ENCODE measurements at places on chromosomes 12 and 14. TPM values are rescaled to one million over a fixed set of nuclear protein-coding genes. Genes with fewer than 3 reads are reported as not detected.

The RPAP3 gene
- total RNA-seq, result 40.8 TPM

DNA sequence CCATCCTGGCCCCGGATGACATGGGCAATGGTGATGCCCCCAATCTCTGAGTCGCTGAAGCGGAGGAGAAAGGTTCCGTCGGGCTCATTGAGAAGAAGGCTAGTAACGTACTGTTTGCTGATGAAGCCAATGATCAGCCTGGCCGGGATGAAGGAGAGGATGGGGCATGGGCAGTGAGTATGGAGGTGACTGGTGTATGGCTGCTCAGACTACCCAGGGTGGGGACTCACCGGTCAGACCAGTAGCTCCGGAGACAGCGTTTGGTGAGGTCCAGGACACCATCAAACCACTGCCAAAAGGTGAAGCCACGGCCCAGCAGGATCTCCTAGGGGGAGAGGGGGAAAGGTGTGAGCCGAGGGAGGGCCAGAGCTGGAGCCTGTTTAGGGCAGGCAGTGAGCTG, 10.9 kb downstream of the NAB2 start:
- no peak for DNase-seq

GRCh38 chr12:26715232-26715631, 117.8 kb downstream of the ITPR2 start:
- DNase-seq, result no peak

The PPP4R4 gene
- total RNA-seq, result 7.3 TPM

The CACNA2D4 gene
- total RNA-seq, result 15.1 TPM

GRCh38 chr14:72014486-72014885, 82.3 kb downstream of the RGS6 start:
- no peak for DNase-seq

DNA sequence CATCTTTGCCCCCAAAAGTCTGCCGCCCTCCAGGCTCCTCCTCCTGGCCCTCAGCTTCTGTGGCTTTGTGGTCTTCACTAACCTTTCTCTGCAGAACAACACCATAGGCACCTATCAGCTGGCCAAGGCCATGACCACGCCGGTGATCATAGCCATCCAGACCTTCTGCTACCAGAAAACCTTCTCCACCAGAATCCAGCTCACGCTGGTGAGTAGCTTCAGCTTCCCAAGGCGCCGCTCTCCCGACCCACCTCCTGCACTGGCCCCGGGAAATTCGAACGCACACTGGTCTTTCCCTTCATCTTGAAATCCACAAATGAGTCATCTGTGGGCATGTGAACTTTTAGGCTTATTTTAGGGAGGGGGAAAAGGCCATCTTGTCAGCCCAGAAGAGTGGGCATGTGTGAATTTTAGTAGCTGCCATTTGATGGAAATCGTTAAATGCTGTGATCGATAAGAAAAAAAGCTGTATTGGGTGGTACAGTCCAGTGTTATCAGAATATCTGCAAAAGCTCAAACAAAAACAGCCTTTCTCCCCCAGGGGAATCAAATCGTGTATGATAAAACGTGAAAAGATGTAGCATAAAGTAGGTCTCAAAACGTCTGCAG, 700 bp downstream of the SLC35E3 start:
- DNase-seq, result peak; percentile 4

DNA sequence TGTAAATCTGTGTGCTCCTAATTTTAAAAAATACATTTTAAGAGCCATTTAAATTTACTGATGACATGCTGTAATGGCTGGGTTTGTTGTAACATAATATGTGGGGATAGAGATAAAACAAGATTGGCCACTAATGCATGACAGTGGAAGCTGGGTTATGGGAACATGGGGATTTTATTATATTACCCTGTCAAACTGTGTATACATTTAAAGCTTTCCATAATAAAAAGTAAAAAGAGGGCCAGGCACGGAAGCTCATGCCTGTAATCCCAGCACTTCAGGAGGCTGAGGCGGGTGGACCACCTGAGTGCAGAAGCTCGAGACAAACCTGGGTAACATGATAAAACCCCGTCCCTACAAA, 9.1 kb downstream of the TMEM233 start:
- DNase-seq, result no peak

DNA sequence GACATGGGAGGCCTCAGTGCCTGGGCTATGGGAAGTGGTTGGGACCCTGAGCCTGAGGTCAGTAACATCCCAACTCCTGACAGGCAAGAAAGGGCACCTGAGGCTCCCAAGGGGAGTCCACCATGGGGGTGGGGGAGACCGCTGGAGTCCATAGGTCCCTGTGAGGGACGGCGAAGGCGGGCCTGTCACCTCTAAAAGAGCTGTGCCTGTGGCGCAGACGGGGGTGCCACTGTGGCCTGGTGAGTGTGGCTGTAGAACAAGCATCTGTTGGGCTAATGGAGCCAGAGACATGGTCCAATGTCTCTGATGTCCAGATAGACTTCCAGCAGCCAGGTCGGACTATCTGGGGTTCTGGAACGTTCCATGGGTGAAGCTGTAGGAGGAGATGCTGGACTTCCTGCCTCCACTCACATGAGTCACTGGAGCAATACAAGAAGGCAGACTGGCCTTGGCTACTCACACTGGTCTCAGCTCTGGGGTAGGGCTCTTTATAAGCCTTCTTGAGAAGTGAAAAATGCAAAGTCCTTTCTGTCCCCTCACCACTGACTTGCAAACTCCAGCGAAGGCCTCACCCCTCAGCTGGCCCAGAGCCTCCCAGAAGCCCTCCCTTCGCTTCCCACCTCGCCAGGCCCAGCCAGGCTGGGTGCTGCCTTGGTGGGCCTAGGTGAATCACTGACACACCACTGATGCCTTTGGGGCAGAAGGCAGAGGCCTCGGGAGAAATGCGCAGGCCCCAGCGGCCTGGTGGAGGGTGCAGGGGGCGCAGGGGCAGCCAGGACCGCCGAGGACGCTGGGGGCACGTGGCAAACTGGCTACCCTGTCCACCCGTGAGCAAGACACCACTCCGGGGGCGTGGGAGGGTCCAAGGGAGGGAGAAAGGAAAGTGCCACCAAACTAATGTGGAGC, 1.1 kb upstream of the TRAF3 start:
- DNase-seq, result no peak

DNA sequence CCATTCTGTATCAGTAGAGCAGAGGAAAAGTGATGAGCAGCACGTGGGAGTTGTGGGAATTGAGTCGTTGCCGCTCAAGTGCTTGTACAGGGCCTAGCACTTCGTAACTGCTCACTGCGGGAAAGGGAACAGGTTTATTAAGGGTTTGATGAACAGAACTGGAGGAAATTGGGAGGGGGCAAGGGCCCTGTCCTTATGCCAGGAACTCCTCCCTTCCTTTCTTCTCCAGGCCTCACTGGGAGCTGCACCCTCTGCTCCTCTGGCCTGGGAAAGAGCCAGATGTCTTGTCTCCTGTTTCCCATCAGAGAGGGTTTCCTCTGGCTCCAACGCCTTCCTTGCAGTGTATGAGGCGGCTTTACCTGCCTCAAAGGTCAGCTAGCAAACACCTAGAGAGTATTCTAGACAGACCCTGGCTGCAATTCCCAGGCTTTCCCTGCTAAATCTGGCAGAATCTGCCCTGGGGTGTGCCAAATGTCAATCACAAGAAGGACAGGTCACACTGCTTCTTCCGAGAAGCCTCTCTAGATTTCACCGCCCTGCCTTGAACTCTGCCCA, 78.4 kb downstream of the NTF3 start:
- no peak for DNase-seq

DNA sequence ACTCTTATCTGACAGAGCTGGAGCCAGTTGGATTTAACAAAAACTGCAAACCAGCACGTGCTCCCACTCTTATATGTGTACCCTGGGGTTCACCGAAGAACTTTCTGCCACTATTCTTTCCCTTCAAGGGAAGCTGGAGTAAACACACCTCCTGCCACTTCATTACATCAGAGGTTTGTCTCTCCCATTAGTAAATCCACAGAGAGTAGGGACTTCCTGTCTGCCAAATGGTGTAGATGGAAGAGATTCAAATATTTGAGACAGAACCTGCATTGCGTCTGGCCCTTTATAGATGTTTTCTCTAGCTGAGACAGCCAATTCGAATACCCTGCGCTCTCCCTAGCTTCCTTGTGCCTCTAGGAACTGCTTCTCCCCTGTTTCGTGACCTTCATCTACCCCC, 29.1 kb upstream of the AEBP2 start:
- no peak for DNase-seq

The SCARB1 gene
- 2.6 TPM for total RNA-seq

The GPD1 gene
- 1.1 TPM for total RNA-seq

- no peak for DNase-seq
Measured at GRCh38 chr14:77325746-77326094, 4.9 kb downstream of the GSTZ1 start.

DNA sequence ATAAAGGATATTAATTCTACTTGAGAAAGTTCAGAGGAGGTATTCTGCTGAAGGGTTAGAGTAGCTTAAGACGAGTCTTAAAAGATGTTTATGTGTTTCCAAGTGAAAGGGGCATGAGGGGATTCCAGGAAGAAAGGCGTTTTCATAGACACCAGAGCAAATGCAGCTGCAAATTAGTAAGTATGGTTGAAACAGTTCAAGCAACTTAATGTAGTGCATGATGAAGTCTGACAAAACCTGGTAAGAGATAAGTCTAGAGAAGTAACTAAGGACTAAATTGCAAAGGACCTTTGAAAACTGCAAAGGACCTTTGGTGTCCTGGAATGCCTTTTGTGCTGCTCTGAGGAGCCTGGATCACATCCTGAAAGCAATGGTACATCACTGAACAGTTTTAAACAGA, 11.5 kb downstream of the LUM start:
- no peak for DNase-seq

DNA sequence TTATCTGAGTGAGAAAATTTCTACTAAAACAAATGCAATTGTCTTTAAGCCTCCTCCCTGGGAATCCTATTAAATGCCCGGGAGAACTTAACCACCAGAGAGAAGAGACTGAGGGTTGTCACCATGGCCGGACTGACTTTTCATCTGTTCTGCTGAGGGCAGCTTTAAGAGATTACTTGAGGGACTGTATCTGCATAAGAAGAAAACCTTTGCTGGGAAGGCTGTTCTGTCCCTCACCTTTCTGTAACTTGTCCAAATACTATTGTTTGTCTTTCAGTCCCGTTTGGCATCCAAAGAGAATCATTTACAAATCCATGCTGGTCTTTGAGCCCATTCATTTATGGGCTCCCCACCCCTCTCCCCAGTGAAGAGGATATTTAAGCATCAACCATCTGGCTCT, 306.3 kb upstream of the FLRT2 start:
- DNase-seq, result no peak

The MFAP5 gene
- not detected for total RNA-seq

- DNase-seq, result no peak
Measured at GRCh38 chr12:118356809-118357256, 15.9 kb downstream of the TAOK3 start.

DNA sequence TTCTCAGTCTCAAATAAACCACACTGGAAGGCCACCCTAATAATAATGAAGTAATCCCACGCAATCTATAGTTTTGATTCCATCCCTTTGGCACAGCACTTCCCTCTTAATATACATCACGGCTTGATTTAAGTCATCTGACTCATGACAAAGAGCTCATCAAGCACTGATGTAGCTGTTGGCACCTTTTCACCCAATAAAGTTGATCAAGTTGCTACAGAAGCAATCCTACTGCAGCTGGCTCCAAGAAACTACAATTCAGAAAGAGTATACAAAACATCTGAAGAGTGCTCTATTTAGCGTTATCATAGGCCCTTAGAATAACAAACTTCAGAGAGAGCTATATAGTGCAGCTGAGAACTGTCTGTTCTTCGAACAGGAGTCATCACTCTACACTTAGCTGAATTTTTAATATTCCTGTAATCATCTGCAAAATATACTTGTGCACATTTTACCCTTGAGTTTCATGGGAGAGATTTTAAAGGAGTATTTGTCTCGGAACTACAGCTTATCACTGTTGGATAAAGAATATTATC, 94.9 kb downstream of the OSBPL8 start:
- DNase-seq, result no peak

The TCL1B gene
- total RNA-seq, result not detected

DNA sequence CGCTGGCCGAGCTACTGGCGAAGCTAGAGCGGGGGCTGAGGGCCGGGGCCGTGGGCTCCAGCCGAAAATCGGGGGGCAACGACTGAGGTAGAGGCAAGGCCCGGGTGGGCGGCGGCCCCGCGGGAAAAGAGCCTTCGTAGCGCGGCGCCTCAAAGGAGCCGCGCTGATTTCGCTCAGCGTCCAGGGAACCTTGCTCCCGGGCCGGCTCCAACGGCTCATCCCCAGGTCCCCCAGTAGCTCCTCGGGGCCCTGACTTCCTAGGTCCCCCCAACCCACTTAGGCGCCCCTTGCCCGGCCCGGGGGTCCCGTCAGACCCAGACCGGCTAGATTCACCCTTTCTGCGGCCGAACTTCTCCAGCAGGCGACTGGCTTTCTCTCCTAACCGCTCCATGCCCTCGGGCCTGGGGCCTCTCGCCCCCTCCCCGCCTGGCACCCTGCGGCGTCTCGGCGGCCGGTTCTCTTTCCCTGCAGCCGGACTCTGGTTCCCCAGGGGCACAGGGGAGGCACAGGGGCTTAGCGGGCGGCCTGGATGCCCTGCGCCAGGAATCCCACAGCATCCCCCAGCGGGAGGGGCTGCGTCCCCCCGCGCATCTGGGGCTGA, 375 bp downstream of the AJUBA start:
- peak; percentile 10 for DNase-seq

- no peak for DNase-seq
Measured at GRCh38 chr14:105498430-105499255, 7.6 kb downstream of the TEDC1 start.

- no peak for DNase-seq
Measured at GRCh38 chr12:85448548-85449139, 168.6 kb downstream of the ALX1 start.

The GPRC5D gene
- total RNA-seq, result not detected

- peak; percentile 55 for DNase-seq
Measured at GRCh38 chr14:74038020-74038859, 19.1 kb downstream of the BBOF1 start.

DNA sequence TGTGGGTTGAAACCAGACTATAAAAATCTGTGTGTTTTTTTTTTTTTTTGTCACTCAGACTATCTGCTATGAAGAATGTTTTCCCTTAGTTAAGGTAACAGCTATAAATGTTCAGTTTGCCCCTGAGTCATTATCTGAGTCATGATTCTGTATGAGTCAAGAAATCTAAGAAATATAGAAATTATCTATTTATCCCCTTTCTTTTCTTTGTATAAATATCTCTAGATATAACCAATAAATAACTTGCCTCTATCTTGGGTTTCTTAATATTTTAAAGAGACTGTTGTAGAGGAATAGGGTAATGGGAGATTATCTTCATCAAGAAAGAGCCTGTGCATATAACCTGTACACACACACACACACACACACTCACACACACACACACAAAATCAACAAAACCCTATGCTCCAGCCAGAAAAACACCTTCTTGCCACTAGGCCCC, 161.7 kb upstream of the EEA1 start:
- DNase-seq, result no peak

The RAD9B gene
- 1.1 TPM for total RNA-seq

GRCh38 chr14:50116966-50117365, 594 bp upstream of the VCPKMT start:
- no peak for DNase-seq

DNA sequence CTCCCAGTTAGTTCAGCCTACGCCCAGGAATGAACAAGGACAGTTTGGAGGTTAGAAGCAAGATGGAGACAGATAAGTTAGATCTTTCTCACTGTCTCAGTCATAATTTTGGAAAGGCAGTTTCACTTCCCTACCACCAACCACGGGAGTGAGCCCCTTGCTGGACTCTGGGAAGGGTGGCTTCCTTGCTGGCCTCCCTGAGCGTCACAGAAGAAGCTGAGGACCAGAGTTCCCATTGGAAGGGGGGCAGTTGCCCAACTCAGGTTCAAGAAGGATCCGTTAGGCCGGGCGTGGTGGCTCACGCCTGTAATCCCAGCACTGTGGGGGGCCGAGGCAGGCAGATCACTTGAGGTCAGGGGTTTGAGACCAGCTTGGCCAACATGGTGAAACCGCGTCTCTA, 106.2 kb upstream of the MAX start:
- DNase-seq, result no peak

- no peak for DNase-seq
Measured at GRCh38 chr12:111170543-111170942, 198.4 kb downstream of the PHETA1 start.

Data from CD4-positive, alpha-beta memory T cell (primary cell).